ENCODE measurements at places on chromosomes 16 and 17.

DNA sequence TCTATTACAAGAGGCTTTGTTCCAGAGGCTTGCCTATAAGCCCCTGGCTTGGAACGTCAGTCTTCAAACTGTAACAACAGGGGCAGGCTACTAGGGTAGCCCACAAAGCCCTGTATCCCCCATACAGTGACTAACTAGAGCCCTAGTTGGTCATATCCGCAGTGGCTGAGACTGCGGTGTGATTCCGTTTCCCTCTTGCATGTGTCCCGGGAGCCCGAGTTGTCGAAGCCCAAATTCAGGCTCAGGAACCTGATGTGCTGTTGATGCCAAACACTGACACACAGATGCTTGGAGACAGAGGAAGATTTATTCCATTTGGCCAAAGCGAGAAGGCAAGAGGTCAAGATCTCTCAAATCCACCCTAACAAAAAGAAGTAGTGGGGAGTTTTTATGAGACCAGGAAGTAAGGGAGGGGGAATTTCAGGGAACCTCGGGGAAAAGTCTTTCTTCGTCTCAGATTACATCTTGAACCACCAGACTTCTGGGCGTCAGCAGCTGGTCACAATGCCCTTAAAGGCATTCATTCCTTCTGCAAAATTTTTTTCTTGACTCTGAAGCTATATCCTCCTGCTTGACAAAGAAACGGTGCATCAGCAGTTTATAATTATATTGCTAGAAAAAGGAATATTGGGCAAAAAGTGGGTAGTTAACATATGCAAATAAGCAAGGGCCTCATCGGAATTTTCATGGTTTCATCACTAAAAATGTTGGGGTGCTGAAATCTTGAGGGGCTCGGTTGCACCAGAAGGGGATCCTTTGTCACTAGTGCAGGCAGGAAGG, 879 bp downstream of the SLFN5 start:
- no peak for DNase-seq

GRCh38 chr17:21033350-21033749, 9.5 kb downstream of the USP22 start:
- no peak for DNase-seq

DNA sequence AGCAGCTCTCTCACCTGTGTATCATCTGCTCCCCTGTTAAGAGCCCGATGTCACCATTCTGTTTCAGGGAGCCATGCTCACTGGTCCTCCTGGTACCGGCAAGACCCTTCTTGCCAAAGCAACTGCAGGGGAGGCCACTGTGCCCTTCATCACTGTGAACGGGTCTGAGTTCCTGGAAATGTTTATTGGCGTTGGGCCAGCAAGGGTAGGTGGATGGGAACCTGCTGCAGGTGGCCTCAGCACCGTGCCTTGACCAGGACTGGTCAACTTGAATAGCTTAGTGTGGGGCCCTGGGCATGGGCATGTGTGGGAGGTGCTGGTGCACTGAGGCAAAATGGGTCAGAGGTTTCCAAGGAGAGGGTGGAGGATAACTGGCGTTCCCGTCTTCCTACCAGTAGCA, 28.5 kb downstream of the DBNDD1 start:
- DNase-seq, result no peak

DNA sequence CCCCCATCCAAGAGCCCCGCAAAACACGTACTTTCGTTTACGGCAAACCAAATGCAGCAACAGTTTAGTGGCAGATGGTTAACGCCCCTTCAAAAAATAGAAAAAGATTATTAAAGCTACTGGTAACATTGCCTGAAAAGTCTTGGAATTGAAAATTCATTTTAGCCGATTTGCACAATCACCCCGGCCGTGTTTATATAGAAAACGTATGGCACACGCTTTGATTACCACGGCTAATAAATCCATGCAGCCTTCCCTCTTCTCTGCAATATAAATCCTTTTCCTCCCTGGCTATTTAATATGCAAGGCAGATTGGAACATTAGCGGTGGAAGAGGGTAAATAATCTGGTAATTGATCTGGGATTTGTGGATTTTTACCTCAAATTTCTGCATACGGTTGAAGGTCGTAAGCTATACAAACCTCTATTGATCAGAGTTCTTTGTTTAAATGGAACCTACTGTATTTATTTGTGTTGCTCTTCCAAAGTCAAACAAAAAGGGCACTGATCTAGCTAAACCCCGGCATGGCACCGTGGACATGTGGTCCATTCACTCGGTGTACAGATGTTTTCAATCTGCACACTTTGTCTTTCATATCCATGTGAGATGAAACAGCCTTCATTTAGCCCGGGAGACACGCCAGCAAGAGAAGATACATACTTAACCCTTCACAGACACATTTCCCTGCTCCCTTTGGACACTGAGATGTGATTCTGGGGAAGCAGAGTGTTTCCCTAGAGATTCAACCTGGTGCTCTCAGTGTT, 238.1 kb upstream of the MAF start:
- no peak for DNase-seq

GRCh38 chr16:797120-797420, 3.5 kb downstream of the GNG13 start:
- DNase-seq, result no peak

DNA sequence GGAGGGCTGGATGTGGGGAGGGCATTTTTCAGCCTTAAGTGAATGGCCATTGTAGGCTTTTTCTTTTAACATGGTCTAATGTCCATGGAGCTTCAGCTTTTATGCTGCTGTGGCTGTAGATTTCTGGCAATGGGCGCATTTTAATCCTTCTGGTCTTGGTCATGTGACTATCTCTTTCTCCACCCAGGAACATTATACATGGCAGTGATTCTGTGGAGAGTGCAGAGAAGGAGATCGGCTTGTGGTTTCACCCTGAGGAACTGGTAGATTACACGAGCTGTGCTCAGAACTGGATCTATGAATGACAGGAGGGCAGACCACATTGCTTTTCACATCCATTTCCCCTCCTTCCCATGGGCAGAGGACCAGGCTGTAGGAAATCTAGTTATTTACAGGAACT, 4.7 kb upstream of the NME2 start:
- no peak for DNase-seq

GRCh38 chr17:40735016-40735415, 20.1 kb downstream of the KRT25 start:
- DNase-seq, result no peak

- DNase-seq, result no peak
Observed at GRCh38 chr17:52465407-52465806, 306.9 kb upstream of the CA10 start.

DNA sequence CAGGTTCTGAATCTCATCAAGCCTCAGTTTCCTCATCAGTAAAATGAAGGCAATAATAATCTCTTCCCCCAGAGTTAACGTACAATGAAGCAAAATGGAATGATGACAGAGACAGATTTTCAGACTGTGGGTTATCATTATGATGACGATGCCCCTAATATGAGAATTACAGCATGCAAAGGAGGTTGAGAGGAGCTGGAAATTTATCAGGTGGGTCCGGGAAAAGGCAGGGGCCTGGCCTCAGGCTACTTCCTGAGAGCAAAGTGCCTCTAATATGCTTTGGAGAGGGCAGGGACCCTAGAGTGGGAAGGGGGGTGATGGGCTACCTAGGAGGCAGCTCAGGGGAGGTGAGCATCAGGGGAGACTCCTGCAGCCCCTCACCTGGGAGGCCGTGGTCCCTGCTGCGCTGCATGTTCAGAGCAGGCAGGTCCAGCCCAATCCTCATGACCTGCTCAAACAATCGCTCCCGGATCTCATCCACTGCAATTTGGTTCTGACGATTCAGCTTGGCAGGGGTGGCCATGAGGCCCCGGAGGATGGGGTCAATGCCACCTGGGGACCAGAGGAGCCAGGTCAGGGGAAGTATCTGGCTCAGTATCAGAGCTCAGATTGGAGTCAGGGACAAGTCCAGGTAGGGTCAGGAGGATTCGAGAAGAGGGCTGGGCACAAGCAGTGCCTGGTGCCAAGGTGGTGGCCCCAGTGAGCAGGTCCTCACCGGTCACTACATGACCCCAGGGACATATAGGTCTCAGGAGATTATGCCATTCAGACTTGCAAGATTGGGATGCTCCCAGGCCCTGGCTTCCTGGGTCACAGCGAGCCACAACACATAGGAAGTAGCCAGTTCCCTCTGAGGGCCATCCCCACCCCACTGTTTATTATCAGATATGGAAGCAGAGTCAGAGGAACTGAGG, 8.1 kb downstream of the MPO start:
- DNase-seq, result no peak

GRCh38 chr17:70888324-70888723, 719.0 kb downstream of the KCNJ2 start:
- no peak for DNase-seq

DNA sequence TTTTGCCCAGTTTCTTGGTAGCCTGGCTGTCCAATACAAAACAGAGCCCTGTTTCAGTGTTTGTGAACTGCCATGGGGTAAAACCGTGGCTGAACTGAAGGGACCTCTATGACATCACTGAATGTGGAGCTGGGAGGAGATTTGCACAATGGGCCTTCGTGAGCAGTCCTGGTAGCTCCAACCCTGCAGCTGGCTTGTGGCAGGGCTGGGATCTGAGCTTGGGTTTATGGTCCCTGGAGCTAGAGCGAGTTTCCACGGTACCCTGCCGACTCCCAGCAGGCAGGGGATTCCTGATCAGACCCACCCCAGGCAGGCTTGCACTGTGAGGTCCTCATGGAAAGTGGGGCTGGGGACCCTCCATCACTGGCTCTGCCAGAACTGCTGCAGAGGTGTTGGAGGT, 247.0 kb downstream of the GSG1L start:
- DNase-seq, result no peak

GRCh38 chr17:78738278-78738677, 43.8 kb downstream of the CYTH1 start:
- DNase-seq, result no peak

DNA sequence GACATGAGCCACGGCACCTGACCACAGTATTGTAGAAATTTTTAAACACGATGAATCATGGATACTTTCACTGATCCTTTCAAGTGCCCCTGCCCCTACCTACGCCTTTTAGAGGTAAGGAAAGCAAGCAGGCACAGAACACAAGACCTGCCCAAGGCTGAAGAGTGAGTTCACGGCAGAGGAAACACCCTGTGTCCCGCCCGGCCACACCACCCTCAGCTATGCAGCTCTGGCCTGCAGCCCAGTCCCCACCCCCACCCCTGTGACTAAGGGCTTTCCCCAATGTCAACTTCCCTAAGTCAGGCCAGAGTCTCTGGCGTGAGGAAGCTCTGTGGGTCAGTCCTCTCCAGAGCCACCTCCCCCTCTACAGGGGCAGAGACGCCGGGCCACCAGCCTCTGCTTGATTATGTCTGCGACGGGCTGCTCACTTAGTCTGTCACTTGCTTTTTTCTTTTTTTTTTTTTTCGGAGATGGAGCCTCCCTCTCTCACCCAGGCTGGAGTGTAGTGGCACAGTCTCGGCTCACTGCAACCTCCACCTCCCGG, 8.4 kb downstream of the SLC16A5 start:
- DNase-seq, result no peak

DNA sequence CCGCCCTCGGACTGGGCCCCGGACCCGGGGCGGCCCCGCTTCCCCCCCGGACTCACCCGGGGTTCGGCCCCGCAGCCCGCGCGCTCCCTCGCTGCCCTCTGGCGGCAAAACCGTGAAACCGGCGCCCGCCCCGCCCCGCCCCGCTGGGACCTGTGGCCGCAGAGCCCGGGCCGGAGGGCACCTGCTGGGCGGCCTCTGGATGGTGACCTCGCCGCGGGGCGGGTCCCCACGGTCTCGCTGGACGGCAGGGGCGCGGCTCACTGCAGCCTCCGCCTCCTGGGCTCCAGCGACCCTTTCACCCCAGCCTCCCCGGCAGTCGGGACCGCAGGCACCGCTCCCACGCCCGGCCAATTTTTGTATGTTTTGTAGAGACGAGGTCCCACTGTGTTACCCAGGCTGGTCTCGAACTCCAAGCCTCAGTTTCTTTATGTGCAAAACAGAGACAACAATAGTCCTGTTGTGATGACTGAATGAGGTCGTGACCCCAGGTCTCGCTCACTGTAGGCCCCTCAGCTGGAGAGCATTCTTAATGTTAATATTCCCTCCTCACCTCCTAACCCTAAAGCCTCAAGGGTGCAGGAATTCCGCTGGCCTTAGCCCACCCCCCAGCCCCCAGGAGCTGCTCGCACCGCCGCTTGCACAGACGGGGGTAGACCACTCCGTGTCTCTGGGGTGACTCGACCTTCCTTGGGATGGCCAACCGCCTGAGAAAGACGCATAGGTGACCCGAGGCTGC, 33.7 kb upstream of the RPH3AL start:
- DNase-seq, result no peak

- DNase-seq, result no peak
Observed at GRCh38 chr16:1454561-1454960, 10.2 kb upstream of the CCDC154 start.

- no peak for DNase-seq
Observed at GRCh38 chr17:8837563-8838075, 29.9 kb downstream of the PIK3R6 start.

DNA sequence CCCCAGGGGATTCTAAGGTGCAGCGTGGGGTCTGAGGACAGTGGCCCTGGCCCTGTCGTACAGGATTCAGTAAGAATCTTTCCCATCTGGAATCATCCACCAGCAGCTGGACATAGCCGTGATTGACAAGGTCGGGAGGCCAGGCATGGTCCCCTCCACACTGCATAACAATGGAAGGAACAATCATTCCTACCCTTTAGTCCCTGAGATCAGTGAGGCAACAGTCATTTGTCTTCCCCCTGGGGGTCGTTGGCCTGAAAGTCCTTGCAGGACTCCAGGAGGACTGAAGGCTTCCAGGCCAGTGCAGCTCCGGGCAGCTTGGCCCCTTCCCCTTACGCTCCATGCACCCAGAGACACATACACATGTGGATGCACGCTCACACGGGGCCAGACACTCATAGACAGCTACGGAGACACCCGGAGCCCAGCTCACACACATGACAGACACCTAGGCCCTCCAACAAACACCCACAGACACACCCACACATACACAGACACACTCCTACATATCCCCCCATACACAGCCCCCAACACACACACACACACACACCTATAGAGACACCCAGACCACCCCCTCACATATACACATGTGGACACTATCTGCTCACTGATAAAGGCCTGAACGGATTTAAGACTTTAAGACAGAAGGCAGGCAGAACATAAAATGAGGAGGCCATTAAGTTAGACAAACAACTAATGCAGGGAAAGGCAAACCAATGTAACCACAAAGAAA, 42.9 kb downstream of the LITAF start:
- no peak for DNase-seq

DNA sequence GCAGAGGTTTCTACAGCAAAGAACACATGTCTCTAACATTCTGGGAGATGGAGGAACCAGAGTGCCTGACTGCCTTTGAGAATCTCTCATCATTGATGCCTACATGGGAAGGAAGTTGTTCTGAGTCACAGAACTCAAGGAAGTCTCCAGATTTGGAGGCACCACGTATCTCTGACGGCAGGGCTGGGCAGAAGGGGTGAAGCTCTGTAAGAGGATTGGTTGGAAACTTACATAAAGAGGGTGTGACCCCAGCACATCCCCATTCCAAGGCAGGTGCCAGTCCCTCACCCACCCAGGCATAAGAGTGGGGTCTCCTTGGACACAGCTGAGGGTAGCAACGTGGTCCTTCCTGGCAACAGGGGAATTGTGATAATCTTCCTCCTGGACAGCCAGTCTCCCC, 17.4 kb downstream of the TNFRSF13B start:
- no peak for DNase-seq

GRCh38 chr16:73161977-73162376, 114.0 kb upstream of the ZFHX3 start:
- no peak for DNase-seq
